ENCODE measurements at places on chromosomes 2 and 18. TPM values are rescaled to one million over a fixed set of nuclear protein-coding genes. Genes with fewer than 3 reads are reported as not detected.

- no peak for DNase-seq
These were observed 56.4 kb upstream of the FMNL2 start for GRCh38 chr2:152278526-152278925.

The AKAIN1 gene
- total RNA-seq, result not detected

- no peak for DNase-seq
These were observed 191.5 kb upstream of the NETO1 start for GRCh38 chr18:73059280-73059679.

DNA sequence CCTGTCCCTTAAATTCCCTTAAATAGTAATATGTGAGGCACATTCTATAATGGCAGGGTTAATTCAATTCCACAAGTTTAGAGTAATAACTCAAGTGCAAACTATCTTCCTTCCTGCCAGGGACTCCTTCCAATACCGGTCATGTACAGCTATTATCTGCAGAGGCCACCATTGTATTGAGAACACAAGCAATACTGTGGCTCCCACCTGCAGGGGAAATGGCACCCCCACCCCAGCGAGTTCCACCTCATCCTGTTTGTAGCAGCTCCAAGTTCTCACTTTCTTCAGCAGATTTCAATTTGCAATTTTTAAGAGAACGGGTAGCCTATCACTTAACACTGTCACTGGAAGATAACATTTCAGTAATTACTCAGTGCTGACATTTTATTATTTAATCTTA, 172.1 kb upstream of the PID1 start:
- no peak for DNase-seq

The FAM228A gene
- total RNA-seq, result not detected

DNA sequence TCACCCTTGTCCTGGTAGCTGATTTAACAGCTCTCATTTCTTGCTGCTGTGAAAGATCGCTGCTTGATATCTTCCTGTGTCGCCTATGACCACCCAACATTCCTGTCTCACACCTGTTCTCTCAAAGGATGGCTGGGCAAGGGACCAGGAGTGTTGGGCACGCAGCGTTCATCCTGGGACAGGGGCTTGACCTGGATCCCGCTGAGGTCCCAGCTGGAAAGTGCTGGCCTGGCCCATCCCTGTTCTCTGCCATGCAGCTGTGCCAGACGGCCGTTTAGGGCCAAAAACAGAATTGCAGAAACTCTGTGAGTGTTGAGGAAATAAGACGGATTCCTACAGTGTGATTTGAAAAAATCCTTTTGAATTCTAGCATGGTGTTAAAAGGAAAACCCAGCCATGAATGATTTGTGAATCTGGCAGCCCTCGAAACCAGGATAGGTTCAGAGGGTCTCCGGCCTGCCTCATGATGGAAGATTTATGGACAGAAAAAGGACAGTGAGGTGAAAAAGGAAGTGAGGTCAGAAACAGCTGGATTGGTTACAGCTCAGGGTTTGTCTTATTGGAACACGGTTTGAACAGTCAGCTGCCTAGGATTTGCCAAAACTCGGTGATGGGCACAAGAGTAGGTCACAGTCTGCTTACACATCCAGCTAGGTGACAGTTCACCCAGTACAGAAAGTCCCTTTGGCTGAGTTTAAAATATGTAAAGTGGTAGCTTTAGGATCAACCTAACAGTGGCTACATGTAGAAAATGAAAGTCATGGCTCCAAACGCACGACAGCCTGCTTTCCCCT, 164.8 kb downstream of the DCDC2C start:
- DNase-seq, result no peak

The CRYGC gene
- not detected for total RNA-seq

DNA sequence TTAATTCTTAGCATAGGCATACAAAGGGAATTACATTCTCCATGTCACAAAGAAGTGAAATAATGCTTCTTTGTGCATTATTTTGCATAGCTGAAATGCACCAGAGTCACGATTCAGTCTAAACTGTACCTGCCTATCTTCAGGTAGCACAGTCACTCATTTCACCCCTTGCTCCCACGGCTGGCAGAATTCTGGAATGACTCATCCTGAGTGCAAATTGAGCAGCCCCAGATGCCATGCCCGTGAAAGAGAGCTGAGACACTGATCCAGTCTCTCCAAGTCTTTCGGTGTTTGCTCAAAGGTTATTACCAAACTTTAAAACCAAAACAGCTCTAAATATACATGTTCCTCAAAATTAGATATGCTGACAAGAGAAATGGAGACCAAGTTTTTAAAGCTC, 168.3 kb upstream of the POU3F3 start:
- no peak for DNase-seq

The DSC2 gene
- 0.48 TPM for total RNA-seq

The EMILIN2 gene
- 3.8 TPM for total RNA-seq

The ANKRD30B gene
- 0.33 TPM for total RNA-seq
